Placental epithelial cell (primary cell): ENCODE measurements at places on chromosomes 2 and 18. TPM values are rescaled to one million over a fixed set of nuclear protein-coding genes. Genes with fewer than 3 reads are reported as not detected.

The KIAA2012 gene
- total RNA-seq: under 0.01 TPM in 1 of 2 replicates, not detected in the other

The CCDC74A gene
- 5.2 and 5.5 TPM in 2 replicates for total RNA-seq

The R3HDM1 gene
- total RNA-seq: 6.3 and 13.4 TPM in 2 replicates

The ANKRD62 gene
- not detected in 2 replicates for total RNA-seq

The PRSS56 gene
- total RNA-seq: not detected in 2 replicates

The NEMP2 gene
- total RNA-seq: 5.4 and 6.7 TPM in 2 replicates
